ENCODE measurements at places on chromosomes 6 and 20. TPM values are rescaled to one million over a fixed set of nuclear protein-coding genes. Genes with fewer than 3 reads are reported as not detected.

The ZNF341 gene
- total RNA-seq = 3.3 TPM

DNA sequence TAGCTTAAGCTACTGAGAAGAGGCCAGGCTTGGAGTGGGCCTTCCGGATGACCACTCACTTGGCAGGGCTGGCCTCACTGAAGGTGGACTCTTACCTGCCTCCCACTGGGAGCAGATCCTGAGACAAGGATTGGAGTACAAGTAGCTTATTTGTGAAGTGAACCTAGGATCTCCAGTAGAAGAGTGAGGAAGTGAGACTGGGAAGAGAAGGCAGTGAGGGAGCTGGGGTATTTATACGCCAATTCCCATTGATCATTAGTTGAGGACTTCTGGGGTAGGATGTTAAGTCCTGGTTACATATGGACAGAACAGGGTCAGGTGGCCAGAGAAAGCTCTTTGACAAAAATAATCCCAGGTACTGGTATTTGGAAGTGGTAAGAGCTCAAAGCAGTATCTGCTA lies 32.3 kb upstream of the RNF24 start:
- H3K27ac ChIP-seq = no peak overlapping the region
- H3K4me1 ChIP-seq = no peaks in the 10 kb centered on the region
- no peaks in the 10 kb centered on the region for H3K36me3 ChIP-seq
- H3K27me3 ChIP-seq = no peaks in the 10 kb centered on the region
- DNase-seq = no peak

The SLC22A16 gene
- not detected for total RNA-seq

The STMND1 gene
- total RNA-seq = not detected

DNA sequence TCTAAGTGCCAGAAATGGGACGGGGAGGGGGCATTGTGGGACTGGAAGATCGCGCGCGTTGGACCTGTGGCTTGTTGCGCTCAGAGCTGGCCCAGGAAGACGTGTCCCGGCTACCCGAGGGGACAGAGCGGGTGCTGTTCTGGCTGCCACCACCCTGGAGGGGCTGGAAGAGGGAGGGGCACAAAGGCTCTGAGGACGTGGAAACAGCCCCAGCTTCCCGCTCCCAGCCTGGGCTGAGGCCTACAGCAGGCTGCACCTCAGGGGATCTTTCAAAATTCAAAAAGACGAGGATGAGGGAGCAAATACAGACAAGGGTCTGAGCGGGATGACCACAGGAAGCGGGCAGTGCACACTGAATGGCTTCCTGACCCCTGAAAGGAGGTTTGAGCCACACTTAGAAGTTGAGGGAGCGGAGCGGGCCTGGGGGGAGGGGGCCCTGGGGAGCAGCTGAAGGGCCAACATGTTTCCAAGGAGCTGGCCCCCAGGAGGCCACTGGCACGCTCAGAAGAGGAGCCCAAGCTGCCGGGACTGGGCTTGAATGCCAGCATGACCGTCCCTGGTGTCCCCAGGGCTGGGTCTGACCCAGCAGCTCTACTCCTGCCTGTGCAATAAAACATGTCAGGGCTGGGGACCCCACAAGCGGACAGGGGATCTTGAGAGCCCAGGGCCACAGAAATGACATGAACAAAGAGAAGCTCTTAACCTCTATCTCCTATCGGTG lies 1.3 kb downstream of the OXT start:
- no peaks in the 10 kb centered on the region for H3K4me1 ChIP-seq
- DNase-seq = no peak
- no peaks in the 10 kb centered on the region for H3K27me3 ChIP-seq
- no peaks in the 10 kb centered on the region for H3K36me3 ChIP-seq
- peak overlapping the region; percentile 32 for H3K4me3 ChIP-seq
- H3K27ac ChIP-seq = no peak overlapping the region

GRCh38 chr6:14092316-14092715 lies 25.3 kb upstream of the CD83 start:
- H3K36me3 ChIP-seq = no peaks in the 10 kb centered on the region
- H3K27me3 ChIP-seq = no peaks in the 10 kb centered on the region
- no peak overlapping the region for H3K27ac ChIP-seq
- no peak for DNase-seq
- H3K4me3 ChIP-seq = no peak overlapping the region

GRCh38 chr20:63471002-63471716 lies 1.3 kb downstream of the KCNQ2 start:
- H3K27me3 ChIP-seq = peaks cover 19% of the 10 kb centered on the region
- H3K27ac ChIP-seq = no peak overlapping the region
- DNase-seq = no peak
- no peaks in the 10 kb centered on the region for H3K36me3 ChIP-seq

The SLC44A4 gene
- 6.2 TPM for total RNA-seq

DNA sequence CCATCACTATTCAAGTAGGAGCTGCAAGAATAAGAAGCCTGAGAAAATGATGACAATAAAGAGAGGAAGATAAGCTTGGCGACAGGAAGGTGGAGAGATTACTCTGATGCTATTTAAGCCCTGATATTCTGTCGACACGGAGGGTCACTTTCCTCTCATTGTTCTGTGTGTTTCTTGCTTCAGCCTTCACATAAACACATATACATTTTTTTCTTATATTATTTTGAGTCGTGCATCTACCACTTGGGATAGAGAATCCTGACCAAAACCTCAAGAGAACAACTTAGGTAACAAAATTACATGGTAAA lies 10.5 kb downstream of the PTCHD4 start:
- no peaks in the 10 kb centered on the region for H3K4me1 ChIP-seq
- H3K27me3 ChIP-seq = no peaks in the 10 kb centered on the region
- no peak overlapping the region for H3K27ac ChIP-seq
- DNase-seq = no peak
- H3K36me3 ChIP-seq = no peaks in the 10 kb centered on the region

The ADGRF5 gene
- 51.2 TPM for total RNA-seq

The FERMT1 gene
- 0.77 TPM for total RNA-seq
